ENCODE measurements at places on chromosomes 7 and 10.

- DNase-seq, result no peak
Observed at GRCh38 chr7:152477079-152477478, 41.3 kb upstream of the KMT2C start.

DNA sequence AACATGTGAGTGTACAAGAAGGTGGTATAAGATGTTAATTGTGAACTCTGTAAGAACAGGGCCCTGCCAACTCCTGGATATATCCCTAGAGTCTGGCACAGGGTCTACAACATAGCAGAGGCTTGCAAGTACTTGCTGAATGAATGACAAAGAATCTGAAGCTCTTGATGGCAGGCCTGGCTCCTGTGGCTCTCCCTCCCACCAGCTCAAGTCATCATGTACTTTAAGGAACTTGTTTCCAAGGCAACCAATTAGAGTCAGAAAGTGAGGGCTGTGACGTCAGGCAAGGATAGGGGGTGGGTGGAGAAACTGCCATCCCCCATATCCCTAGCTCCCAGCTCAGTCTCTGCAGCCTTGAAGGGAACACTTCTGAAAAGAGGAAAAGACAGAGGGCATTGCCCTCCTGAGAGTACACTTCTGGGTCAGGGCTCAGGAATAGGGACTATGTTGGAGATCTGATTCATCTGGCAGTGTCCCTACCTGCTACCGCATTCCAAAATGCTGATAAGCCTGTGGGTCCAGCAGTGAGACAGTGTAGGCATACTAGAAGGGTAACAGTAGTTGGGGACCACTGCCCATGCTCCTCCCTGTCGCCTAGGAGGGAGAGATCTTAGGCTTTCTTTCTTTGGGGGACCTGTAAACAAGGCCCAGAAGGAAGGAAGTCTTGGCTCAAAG lies 34.6 kb upstream of the BTRC start:
- DNase-seq, result peak; percentile 13

- DNase-seq, result no peak
Observed at GRCh38 chr7:70347463-70348254, 749.4 kb downstream of the AUTS2 start.

DNA sequence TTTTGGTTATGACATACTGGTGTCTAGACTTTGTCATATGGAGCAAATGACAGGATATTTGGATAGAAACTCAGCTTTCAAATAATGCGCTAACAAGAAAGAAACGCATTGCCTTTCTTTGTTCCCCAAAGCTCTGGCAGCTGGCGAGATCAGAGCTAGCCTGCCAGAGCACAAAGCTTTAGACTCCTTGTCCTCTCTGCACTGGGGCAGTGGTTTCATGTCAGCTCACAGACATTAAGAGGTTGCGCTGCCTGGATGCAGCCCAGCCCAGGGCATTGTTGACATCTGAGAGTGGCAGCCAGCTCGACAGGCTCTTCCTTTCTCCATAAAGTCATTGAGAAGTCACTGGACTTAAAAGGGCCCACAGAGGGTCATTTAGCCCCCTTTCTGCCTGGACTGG lies 212.0 kb downstream of the PLXNA4 start:
- DNase-seq, result no peak

DNA sequence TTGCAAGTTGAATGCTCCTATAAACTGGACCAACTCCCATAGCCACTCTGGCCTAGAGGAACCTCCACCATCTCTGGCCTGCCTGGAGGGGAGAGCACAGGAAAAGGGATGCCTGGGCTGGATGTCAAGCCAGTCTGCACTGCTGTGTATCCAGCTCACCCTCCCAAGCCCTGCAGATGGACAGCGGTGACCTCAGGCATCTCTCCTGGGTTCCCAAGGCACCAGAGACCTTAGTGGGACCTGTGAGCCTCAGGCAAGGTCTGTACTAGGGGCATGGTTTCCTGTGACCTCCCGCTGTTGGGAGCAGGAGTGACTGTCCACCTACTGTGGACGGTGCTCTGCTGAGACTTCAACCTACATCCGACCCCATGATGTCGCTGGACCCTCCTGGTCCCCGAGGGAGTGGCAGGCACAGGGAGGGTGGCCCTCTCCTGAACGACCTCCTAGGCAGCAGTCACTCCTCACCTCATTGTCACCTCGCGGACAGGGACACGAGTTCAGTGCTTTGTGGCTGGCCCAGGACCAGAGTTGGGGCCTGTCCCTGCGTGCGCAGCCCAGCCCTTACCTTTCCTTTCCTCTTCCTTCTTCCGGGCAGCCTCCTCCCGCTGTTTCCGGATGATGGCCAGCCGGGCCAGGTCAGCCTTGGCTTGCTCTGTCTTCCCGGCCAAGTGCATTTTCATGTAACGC lies 11.0 kb downstream of the PDAP1 start:
- DNase-seq, result no peak

DNA sequence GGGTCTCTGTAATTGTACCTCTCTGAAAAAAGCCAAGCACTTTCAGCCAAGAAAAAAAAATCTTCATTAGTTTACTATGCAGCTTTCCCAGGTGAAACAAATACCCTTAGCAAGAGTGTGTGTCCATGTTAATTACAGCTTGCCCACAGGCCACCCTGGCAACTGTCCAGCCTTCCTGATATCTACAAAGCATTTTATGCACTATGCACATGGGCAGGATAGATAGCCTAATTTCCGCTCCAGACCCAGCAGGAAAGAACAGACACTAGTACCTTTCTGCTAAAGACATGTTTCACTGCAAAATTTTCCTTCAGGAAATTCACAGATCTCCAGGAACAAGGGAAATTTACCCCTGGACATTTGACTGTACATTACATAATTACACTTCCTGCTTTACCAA lies 24.4 kb downstream of the CACNA2D1 start:
- no peak for DNase-seq
